Psoas muscle (tissue), 8 donors: ENCODE measurements at places on chromosomes 11 and 22. TPM values are rescaled to one million over a fixed set of nuclear protein-coding genes. Genes with fewer than 3 reads are reported as not detected.

GRCh38 chr11:38543311-38543710 is 1945.3 kb upstream of the RAG2 start:
- DNase-seq, result no peak

GRCh38 chr11:116580799-116581198 is 192.0 kb downstream of the BUD13 start:
- DNase-seq, result no peak

GRCh38 chr22:44406341-44407170 is 91.5 kb downstream of the RTL6 start:
- peak; percentile 28 for DNase-seq

GRCh38 chr11:126186708-126187529 is 24.5 kb downstream of the RPUSD4 start:
- DNase-seq, result no peak

- no peak for DNase-seq
Observed at GRCh38 chr11:95723361-95723942, 66.1 kb downstream of the FAM76B start.

- DNase-seq, result no peak
Observed at GRCh38 chr22:48224332-48224731, 1461.9 kb downstream of the TBC1D22A start.

DNA sequence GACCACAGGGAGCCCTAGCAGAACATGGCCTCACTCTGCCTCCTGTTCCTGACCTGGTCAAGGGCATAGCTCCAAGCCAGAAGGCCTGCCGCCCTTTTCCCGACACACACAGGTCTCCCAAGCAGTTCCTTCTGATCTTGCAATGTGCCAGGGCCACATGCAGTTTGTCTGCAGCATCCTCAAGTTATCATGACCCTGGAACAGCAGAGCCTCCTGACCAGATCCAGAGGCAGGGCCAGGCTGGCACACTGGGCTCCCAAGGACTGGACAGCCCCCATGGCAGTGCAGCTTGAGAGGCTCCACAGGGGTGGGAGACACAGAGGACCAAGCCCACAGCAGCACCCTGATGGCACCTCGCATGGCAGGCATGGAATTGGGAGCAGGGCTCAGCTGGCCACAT is 31.2 kb downstream of the GNAZ start:
- no peak for DNase-seq

- no peak for DNase-seq
Observed at GRCh38 chr11:111379602-111380136, 594 bp upstream of the POU2AF1 start.

GRCh38 chr11:122882857-122883645 is 492 bp downstream of the JHY start:
- DNase-seq, result peak; percentile 64

- DNase-seq, result no peak
Observed at GRCh38 chr11:111683806-111684205, 81.6 kb downstream of the SIK2 start.

DNA sequence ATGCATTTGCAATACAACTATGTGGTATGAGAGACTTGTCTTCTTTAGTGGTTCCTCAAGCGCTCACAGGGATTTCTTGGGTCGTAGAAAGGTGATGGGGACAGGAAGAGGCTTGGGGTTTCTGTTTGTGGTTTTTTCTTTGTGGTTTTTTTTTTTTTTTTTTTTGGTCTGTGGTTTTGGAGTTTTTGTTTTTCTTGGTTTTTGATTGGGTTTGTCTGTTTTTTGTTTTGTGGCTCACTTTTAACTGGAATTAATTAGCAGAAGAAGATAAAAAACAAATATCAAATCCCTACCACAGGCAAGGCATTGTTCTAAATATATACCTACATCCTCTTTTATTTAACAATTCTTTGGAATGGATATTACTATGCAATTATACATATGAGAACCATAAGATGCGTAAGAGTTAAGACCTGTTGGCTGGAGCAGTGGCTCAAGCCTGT is 5.5 kb downstream of the TTC28 start:
- DNase-seq, result no peak

- DNase-seq, result no peak
Observed at GRCh38 chr22:49333206-49333605, 494.5 kb downstream of the BRD1 start.

DNA sequence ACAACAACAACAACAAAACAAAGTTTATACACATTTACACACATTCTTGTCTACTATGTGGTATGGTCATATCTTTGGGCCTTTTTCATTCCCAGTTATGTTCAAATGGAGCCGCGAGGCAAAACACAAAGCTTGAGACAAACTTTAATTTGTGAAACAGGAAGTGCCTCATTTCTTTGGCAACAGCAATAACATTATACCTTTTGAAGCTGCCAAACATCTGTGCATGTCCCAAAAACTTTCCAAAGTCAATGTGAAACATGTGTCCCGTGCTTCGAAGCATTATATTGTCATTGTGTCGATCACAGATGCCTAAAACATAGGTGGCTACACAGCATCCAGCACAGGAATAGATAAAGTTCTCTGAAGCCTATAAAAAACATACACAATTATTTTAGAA is 25.0 kb upstream of the RPS13 start:
- DNase-seq, result no peak

GRCh38 chr11:57103899-57104605 is 77.7 kb upstream of the LRRC55 start:
- no peak for DNase-seq

DNA sequence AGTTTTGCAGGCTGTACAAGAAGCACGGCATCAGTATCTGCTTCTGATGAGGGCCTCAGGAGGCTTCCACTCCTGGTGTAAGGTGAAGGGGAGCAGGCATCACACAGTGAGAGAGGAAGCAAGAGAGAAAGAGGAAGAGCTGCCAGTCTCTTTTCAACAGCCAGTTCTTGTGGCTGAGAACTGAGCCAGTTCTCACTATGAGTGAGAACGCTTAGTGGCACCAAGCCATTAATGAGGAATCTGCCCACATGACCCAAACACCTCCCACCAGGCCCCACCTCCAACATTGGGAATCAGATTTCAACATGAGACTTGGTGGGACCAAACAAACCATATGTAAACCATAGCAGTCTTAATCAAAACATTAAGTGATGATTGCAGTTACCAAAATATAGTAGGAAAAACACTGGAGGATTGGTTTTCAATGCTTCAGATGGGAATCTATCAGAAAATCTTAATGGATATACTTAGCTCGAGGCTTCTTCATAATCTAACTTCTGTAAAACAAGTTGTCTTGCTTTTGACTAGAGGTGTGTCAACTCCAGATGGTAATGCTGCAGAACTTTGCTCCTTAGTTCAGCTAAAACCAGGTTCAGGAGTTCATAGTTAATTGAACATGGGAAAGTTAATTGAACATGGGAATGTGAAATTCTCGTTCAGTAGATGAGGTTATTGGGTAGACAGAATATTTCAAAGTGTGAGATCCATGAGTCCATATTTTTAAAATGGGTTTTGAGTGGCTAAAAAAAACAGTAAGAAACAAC is 12.2 kb downstream of the FAR1 start:
- no peak for DNase-seq

DNA sequence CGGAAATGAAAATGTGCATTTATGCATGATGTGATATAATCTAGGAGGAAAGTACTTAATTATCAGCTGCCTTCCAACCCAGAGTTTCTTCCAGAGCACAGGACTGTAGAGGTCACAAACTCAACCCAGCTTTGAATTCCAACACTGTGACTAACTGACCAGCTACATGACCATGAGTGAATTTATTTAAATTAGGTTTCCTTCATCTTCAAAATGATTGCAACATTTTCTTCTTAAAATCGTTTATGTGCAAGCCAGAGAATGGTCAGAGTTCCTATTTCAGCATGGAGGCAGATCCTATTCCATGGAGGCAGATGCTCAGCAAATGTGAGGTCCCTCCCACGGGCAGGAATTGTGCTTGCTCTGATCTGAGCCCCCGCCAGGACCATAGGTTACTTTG is 42.4 kb downstream of the OSBP start:
- no peak for DNase-seq

- no peak for DNase-seq
Observed at GRCh38 chr22:17492247-17492646, 71.1 kb upstream of the SLC25A18 start.

DNA sequence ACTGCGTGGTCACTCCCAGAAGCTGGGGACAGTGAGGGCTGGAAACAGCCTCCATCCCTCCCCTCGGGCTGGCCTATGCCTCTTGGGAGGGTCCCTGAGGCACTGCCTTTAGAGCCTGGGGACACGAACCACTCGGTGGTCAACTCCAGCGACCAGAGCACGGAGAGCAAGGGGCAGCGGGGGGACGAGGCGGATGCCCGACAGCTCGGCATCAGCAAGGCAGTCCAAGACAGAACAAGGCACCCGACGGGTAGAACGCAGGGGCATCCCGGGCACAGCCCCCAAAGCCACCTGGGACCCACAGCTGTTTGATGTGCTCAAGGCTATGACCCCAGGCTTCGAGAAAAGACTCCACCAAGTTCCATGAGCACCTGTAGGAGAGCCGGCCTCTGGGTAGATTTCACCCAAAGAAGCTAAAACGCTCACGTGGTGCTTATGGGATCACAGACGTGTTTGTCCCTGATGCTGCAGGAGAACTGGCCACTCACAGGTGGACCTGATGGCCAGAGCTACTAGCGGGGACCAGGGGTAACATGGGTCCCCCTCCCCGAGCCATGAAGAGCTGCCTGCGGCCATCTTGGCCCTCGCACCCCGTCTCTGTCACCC is 510 bp upstream of the LSP1 start:
- DNase-seq, result peak; percentile 36

DNA sequence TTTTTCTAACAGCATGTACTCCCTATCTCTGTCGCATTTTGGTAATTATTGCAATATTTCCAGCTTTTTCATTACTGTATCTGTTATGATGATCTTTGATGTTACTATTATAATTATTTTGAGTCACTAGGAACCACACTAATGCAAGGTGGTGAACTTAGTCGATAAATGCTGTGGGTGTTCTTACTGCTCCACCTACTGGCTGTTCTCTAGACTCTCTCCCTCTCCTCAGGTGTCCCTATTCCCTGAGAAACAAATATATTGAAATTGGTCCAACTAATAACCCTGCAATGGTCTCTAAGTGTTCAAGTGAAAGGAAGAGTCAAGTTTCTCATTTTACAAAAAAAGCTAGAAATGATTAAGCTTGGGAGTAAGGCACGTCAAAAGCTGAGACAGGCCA is 10.5 kb downstream of the ARL14EP start:
- no peak for DNase-seq

- no peak for DNase-seq
Observed at GRCh38 chr11:16780146-16780545, 41.7 kb downstream of the C11orf58 start.

Gene MOV10L1
- 0.07 TPM for total RNA-seq

Gene OR8K5
- total RNA-seq, result not detected

Gene NPTXR
- total RNA-seq, result 0.15 TPM

Gene JAM3
- total RNA-seq, result 7.9 TPM

Gene L3MBTL2
- total RNA-seq, result 12.3 TPM

Gene TMEM121B
- total RNA-seq, result 0.80 TPM
